ENCODE measurements at places on chromosomes 7 and 10.

- DNase-seq = no peak
These were observed 2.3 kb downstream of the UNCX start for GRCh38 chr7:1234881-1235500.

DNA sequence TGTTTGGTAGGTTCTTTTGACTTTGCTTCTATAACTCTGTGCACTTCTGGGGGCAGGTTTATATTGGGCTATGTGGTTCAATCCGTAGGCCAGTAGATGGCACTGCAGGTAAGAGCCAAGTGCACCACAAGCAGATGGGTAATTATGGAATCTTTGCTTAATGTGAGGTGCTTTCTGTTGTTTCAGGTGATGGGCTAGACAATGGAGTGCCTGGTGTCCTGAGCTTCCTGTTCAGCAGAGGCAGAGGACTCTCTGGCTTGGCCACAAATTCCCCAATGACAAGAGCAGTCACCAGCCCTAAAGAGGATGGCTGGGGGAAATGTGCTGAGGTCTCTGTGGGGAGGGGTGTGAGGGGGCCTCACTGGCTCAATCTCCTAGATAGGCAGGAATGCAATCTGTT, 455.0 kb downstream of the CCSER2 start:
- no peak for DNase-seq

DNA sequence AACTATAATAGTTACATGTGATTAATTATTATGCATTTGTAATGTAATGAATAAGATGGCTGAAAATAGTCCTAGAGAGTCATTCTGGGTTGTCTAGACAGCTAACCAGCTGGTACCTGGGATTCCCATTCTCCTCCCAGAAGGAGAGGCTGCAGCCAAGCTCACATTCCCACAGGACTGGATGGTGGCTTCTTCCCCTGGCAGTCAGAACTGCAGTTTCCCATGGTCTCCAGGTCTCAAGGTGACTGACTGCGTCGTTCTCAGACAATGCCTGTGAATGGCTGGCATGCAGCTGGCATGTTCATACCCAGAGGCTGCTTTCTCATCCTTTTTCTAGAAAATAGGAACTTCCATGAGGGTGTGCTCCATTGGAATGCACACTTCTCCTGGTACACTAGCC, 21.3 kb downstream of the TAS2R16 start:
- DNase-seq = no peak

DNA sequence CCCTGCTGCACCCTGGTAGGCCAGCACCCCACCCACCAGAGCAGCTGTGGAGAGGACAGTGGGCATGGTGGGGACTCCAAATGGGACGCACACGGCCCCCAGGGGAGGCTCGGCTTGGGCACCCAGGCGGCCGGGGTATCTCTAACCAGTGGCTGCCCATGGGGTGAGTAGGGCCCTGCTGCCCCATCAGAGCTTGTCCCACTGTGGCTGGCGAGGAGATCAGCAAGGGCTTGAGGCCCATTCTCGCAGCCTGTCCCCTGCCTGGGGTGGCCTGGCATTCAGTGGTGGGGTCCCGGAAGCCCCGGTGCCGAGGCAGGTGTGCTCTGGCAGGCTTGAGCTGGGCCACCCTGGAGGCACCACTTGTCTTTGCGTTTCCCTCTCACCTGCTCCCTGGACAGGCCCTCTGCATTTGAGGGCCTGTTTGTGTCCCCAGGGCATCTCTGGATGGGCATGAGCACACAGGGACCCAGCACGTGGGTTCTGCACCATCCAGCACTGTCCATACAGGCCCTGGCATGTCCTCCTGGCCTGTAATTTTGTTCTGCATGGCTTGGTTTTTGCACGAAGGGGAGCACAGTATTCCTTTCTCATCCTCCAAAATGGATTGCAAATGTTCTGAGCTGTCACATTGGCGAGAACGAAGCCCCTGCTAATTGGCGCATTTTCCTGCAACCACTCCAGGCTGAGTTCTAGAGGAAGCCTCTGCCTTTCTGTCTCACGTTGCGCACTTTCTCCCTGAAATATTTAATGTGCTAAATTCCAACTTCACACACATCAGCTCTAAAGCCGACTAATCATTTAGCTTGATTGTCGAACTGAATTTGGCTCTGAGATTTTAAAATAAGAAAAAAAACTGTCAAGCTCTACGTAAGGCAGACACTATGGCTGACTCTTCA, 27.2 kb downstream of the PWWP2B start:
- no peak for DNase-seq

- no peak for DNase-seq
These were observed 995 bp upstream of the INPP5F start for GRCh38 chr10:119724593-119725516.

- no peak for DNase-seq
These were observed 323.3 kb upstream of the ZMIZ1 start for GRCh38 chr10:78745441-78745840.

Data from activated T-helper 9 cell treated with anti-CD3 and anti-CD28 coated beads, Interleukin-2, amount 50 U/mL, for 16 hours (primary cell).